CD4-positive, alpha-beta memory T cell (primary cell): ENCODE measurements at places on chromosomes 3 and 15.
A peak's percentile ranks its signal among the peaks of the same experiment; 100 is the strongest.

DNA sequence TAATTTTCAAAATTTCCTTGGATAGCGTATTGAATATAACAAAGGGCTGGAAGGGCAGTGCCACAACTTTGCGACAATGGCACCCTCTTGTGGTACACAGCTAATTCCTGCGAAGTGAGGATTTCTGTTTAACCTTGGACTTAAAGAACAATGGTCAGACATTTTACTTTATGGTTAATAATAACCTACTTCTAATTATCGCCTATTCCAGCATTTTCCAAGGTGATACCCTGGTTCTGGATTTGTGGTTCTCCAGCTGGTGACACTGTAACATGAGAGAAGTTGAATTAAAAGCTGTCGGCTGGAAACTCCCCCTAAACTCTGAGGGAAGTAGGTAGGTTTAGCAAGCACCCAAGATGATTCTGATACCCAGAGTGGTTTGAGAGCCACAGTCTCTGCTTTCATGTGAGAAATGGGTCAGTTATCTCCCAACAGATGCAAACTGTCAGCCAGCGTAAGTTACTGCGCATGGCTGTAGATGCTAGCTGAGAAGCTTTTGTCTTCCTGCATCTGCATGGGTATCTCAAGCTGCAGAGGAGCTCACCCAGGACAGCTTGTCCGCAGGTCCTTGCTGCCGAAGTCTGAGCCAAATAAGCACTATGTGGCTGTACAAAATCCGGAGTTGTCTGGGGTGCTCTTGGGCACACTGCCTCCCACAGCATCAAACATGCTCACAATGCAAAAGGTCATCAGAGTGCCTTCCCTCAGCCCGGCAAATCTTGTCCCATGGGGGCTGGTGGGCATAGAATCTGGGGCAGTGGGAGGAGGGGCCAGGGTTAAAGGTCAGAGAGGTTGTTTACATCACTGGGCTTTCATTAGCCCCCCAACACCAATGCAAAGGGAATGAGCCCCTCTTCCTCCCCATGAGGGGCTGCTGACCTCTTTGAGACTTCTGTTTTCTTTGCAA, 6.6 kb upstream of the CHSY1 start:
- no peak for DNase-seq

DNA sequence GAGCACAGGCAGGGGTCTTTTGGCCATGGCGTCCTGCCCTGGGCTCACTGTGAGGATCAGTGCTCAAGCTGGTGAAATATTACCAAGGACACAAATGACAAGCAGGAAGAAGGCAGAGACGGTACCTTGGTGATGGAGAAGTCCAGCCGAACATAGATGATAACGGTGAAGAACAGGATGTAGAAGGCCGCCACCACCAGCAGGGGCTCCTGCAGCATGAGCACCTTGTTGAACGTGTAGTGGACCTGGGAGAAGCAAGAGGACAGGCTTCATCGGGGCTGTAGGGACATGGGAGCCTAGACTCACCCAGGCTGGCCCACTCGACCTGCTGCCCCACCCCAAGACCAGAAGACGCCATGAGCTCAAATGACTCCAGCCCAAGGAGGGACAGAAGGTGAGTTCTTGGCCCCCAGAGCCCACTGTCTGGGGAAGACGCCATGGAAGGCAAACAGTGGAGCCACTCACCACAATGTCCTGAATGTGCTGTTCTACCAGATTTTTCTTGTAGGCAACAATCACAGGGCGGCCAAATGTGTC, 25.1 kb downstream of the RPN1 start:
- DNase-seq = no peak

GRCh38 chr3:46924921-46925584, 47.5 kb downstream of the PTH1R start:
- no peak for DNase-seq

DNA sequence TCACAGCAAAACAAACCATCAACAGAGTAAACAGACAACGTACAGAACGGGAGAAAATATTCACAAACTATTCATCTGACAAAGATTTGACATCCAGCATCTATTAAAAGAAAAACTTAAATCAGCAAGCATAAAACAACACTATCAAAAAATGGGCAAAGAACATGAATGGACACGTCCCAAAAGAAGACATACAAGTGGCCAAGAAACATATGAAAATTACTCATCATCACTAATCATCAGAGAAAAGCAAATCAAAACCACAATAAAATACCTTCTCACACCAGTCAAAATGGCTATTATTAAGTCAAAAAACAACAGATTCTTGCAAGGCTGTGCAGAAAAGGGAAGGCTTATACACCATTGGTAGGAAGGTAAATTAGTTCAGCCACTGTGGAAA, 13.7 kb upstream of the SERPINI2 start:
- DNase-seq = no peak

DNA sequence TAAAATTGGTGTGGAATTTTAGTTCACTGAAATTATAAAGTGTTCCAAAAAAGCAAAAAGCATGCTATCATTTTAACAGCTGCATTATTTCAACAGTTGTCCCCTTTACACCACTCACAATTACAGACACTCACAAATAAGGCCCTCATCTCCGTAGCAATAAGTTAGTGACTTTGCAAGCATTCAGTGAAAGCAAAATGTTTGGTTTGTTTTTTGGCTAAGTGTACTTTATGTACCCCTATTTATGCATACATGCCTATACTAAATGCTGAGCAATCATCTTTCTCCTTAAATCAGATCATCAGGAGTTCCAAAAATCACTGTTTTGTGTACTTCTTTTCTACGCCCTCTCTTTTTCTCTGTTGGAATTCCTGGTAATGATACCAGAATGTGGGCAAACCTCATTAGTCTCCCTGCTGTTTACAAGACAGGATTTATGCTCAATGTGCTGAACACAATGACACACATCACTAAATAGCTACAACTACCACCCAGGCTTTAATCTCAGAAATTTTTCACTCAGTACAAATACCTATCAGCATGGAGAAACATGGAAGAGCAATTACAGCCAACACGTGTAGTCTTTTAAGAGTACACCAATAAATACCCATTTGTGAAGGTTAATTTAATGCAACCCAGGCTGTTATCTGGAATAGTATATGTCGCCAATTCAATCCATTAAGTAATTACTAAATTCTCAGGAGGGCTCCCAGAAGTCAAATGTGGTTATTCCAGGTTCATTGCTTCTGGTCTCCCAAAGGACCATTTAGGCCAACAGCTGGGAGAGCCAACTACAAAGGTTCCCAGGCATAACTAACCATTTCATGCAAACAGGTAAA, 12.0 kb downstream of the ALDH1A2 start:
- DNase-seq = no peak

GRCh38 chr3:173703771-173704170, 306.2 kb downstream of the NLGN1 start:
- no peak for DNase-seq

DNA sequence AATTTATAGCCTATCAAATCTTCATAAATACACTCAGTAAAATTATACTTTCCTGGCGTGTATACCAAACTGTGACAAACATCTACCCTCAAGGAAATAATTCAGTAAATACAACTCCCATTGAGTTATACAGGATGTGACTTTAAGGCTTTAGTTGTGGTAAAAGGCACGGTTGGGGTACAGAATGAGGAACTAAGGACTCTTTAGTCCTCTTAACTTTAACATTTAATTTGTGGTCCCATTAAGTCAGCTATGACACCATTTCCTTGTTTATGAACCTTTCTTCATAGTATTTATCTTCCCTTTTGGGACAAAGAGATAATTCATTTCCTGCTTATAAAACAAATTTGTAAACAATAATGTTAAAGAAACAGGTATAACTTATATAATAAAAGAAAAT, 30.2 kb downstream of the IFT80 start:
- DNase-seq = peak; percentile 14

GRCh38 chr15:33908406-33908805, 59.9 kb upstream of the CHRM5 start:
- no peak for DNase-seq

DNA sequence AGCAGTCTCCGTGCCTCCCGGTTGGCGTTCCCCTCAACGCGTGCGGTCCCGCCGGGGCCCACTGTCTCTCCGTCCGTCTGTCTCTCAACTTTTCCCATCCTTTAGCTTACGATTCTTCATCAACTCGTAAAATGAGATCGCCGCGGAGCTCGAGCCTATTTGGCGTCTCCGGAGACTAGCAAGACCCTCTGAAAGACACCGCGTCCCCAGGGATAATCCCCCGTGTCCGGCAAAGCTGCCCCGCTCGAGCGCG, 3.4 kb downstream of the GATA2 start:
- DNase-seq = no peak

DNA sequence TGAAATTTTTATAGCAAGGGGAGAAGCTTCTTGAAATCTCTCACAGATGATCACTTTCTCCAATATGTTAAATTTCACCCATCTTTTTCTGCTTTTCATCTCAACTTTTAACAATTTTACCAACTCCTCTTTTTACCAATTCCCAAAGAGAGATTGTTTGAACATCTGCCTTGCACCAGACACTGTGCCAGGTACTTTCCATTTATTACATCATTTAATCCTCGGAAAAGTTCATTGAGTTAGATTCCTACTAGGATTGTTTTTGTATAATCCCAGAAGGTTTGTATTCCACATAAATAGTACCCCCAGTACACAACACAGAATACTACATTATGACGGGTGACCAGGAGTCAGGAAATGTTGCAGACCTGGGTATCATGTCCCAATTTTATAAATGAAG, 74.1 kb downstream of the ATP8B4 start:
- no peak for DNase-seq

GRCh38 chr3:135325726-135326235, 530.7 kb downstream of the EPHB1 start:
- DNase-seq = no peak

DNA sequence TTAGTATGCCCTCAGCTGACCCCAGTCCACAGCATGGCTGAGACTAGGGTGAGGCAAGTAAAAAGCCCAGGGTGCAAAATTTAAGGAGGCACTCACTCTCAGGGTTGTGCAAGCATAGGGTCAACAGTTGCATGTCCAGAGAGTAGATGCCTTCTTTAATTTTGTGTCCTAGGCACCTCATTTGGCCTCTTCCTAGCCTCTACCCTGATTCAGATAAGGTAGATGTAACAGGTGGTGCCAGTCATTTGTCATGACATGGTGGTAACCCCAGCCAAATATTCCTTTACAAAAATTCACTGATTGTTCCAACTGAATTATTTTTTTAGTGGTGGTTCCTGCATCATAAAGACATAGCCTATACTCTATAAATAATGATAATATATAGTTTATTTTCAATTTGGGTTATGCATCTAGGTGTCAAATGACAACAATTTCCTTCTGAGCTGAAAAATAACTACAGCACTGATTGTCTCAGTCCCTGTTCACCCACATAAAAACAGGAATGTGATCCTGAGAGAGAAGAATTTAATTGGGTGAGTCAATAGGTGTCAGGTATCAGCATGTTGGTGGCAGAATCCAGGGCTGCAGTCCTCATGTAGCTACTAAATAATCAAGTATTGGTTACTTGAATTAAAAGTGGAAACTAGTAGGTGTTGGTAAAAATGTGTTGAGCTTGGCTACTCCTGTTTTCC, 44.2 kb upstream of the TIPARP start:
- DNase-seq = no peak

GRCh38 chr3:186096290-186096689, 12.6 kb downstream of the ETV5 start:
- no peak for DNase-seq

- DNase-seq = no peak
Measured at GRCh38 chr15:91456921-91457320, 356.9 kb downstream of the SV2B start.

DNA sequence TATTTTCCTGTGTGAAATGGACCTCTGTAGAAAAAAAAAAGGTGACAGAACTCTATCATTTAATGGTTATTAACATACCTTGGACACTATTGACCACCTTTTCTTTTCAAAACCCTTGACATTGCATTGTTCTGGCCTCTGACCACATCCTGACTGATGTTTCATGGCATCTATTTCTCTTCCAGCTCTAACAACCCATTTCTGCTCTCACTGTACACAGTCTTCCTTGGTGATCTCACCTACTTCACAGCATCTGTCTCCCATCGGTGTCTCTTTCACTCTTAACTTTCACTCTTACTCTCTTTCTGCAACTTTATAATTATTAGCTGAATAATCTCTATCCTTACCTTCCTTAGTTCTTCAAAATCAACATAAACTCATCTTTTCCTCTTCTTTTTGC, 217.4 kb upstream of the CD96 start:
- no peak for DNase-seq

- no peak for DNase-seq
Measured at GRCh38 chr3:139201446-139202225, 142.2 kb upstream of the MRPS22 start.

- DNase-seq = no peak
Measured at GRCh38 chr3:110062716-110063115, 725.4 kb upstream of the DPPA4 start.

DNA sequence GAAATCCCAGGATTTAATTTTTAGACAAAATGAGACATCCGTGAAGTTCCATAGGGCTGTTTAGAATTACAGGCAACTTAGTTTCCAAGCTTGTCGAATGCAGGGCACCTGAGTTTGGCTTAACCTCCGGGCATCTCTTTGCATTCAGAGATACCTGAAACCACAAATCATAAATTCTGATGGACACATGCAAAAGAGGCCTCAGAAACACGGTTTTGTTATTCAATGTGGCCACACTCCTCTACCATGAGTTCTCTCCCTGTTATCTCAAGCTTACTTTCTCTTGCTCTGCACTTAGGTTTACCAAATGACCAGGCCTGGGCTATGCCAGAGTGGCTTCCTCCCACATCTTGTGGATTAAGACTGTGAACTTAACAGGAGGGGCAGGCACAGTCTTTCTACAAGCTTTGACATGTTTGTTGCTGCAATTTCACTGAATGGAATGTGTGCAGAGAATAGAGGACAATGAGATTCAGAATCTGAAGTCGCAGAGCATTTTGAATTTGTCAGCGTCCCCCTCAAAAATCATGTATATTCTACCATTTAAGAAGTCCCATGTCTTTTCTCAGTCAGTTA, 137.7 kb downstream of the TPRG1 start:
- no peak for DNase-seq

GRCh38 chr3:133494469-133494868, 79.0 kb upstream of the CDV3 start:
- no peak for DNase-seq

DNA sequence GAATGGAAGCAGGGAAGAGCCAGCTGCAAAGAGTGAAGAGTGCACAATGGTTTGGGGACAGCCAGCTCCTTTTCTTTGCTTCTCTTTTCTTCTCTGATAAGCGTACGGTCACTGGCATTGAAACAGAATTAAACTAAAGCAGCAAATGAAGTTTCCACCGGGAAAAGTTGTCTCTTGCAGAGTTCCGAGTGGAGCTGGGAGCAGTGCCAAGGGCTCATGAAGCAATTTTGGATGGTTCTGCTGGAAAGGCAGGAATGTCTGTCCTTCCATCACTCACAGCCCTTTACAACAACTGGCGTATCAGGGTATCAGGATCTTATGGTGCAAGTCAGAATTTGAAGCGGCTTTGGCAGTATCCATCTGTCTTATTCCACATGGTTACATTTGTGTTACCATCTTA, 1042.9 kb downstream of the NTRK3 start:
- no peak for DNase-seq

- no peak for DNase-seq
Measured at GRCh38 chr3:189966843-189967242, 153.9 kb downstream of the P3H2 start.

DNA sequence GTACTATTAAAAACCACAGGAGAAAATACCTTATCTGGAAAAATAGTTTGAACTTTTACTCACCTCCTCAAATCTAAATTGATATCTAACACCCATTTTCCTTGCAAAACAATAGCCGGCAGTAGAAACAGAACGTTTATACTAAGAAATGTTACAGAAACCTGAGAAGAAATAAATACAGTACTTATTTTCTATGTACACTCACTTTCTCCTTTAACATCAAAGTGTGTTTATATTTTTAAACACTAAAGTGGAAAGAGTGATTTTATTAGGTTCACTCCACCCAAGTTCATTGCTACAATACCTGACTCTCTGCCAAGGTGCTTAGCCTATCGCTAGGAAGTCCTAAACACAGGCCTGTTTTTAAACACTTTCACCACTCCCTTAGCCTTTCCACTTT, 87.8 kb upstream of the TJP1 start:
- DNase-seq = no peak
